ENCODE measurements at places on chromosomes 1 and 21.
A peak's percentile ranks its signal among the peaks of the same experiment; 100 is the strongest.

- DNase-seq = no peak
Measured at GRCh38 chr1:8586438-8586837, 231.0 kb downstream of the RERE start.

DNA sequence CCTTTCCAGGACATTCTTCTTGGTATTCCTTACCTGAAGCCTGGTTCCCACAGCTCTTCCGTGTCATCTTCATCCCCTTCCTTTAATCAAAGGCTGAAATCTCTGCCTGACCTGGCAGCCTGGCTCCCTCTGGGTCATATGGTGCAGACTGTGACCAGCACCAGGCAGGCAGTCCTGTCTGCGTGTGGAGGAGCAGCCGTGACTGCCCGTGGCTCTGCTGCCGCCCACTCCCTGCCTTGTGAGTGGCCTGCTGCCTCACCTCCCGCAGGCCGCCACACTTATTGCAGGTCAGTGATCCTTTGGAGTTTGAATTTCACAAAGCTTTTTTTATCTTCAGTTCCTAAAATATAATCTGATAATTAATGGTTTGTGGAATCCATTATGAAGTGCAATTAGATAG lies 36.2 kb upstream of the EPHA8 start:
- DNase-seq = no peak

- DNase-seq = peak; percentile 30
Measured at GRCh38 chr1:11730429-11730891, 5.5 kb upstream of the AGTRAP start.

GRCh38 chr1:193143285-193143684 lies 21.5 kb downstream of the CDC73 start:
- no peak for DNase-seq

DNA sequence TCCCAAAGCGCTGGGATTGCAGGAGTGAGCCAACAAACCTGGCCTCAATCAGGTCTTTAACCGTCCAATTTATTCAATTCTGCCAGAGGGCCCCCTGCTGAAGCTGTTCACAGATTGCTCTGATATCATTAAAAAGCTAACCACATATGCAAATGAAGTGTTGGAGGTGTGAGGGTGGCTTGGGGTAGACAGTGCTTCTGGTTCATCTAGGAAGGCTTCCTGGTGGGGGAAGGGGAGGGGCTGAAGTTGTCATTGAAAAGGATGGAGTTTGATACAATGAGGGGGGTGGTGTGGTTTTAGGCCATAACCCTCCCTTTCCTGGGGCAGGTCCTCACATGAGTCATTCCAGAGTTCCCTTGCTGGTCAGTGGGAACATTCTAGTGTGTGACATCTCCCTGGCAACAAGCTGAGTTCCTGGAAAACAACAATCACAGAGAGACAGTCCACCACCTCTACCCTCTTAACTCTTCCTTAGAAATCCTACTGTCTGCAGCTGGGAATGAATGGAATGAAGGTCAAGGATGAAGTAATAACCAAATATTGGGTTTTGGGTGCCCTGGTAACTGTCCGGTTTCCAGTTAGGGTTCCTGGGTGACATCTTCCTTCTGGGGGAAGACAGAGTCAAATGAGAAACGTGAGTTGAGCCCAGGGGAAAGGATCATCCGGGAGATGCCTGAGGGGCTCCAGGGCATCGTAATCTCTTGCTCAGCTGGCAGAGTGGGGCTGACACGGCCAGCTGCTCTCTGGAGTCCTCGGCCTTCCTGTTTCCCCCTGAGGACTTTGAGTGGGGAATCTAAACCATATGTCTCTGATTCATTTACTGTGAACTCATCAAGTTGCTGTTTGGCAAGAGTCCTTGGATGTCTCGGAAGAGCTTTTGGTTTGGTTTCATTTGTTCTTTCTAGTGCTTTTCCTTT lies 32.2 kb downstream of the BATF3 start:
- DNase-seq = no peak

DNA sequence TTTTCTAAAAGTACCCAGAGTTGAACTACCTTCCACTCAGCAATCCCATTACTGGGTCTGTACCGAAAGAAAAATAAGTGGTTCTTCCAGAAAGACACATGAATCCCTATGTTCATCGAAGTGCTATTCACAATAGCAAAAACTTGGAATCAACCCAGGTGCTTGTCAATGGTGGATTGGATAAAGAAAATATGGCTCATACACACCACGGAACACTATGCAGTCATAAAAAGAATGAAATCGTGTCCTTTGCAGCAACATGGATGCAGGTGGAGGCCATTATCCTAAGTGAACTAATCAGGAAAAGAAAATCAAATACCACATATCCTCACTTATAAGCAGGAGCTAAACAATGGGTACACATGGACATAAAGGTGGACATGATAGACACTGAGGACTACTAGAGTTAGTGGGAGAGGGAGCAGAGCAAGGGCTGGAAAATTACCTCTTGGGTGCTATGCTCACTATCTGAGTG lies 32.9 kb upstream of the JUN start:
- no peak for DNase-seq

DNA sequence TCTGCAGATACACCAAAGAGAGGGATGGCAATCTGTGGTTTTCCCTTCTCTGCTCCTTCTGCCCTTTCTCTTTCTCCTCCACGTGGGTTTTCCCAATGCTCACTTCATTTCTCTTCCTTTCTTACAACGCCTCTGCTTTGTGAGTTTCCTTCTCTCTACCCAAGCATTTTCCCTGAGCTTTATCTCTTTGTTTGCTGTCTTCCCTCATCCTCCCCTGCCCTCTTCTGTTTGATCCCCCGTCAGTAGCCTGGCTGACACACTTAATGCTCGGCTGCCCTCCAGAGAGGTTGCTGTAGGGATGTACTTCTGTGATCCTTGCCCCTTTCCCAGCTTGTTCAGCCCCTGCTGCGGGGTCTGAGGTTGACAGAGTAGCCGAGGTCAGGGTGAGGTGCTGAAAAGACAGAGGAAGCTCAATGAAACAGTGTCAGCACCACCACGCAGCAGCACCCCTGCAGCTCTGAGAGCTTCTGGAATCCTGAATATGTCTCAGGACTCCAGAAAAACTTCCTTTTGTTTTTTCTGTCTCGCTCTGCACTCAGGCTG lies 6.0 kb downstream of the EDARADD start:
- DNase-seq = no peak

DNA sequence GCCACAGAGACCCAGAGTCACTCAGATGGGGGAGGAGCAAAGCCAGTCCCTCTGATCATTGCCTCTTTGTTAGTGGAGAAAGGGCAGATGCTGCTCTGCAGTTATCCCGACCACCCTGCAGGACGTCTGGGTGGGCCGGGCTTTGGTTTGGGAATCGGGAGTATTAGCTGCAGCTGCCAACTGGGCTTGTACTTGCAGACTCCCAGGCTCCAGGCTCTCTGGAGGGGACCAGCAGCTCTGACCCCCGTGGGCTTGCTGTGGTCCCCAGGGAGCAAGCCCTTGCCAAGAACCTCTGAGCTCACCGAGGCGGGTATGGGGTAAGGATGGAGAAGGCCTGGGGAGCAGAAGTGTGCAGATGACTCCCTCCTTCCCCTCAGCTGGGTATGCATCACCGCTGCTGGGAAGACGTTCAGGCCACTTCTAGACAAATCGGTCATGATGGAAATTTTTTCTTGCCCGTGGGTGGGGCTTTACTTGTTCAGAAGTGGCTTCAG lies 21.6 kb downstream of the MAPKAPK2 start:
- no peak for DNase-seq

- no peak for DNase-seq
Measured at GRCh38 chr1:193676996-193677549, 490.7 kb upstream of the B3GALT2 start.

DNA sequence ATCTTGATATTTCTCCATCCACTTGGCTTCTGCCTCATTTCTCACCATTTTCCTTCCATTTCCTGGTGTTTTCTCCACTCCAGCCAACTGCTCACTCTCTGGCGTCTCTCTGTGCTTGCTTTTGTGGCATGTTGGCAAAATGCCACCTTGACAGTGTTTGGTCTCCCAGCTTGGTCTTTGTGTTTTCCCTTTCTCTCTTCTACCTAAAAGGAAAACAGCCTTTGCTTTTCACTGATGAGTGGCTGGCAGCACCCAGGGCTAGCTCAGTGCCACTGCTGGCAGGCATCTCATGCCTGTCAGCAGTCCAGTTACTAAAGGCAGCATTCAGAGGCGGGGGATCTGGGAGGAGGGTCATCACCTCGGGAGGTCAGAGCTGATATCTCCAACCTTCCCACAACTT lies 55.3 kb upstream of the DSCAM start:
- DNase-seq = no peak

DNA sequence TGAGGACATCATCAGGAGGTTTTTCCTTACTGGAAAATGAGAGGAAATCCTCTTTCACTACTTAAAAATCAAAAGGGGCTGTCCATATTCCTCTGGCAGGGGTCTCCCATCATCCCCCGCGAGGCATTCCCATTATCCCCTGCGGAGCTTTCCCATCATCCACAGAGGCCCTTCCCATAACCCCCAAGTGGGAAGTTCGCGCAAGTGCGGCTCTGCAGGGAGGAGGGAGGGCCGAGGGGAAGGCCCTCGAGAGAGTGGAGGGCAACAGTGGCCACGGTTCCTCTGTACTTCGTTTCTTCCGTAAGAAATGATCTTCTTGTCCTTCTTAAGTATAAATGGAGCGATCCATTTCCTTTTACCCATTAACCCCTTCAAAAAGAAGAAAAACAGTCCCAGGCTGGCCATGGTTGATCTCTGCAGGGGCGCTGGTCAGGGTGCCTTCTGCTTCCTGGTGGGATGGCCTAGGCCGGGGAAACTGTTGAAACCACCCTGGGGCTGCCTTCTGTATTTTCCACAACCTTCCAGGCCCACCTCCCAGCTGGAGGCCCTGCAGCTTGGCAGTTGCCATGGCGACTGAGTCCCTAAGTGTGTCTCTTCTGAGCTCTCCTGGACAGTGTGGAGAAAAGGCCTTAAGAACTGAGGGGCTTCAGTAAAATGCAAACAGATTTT lies 3.6 kb upstream of the RSPH1 start:
- no peak for DNase-seq

DNA sequence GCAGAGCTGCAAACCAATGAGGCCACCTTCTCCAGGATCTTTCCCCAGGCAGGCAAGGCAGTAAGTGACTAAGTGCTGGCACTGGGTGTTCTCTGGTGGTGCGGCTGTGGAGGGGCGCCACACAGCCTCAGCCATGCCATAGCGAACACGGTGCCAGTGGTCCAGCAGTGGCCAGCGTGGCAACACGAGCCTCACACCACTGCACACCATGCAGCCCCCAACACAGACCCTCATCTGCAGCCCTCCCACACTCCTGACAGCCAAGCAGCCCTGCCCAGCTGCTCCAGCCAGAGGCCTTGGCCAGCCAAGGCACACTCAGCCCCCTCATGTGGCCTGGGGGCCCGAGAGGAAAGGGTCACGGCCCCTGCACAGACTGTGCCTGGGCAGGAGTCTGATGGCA lies 3.0 kb downstream of the INTS11 start:
- no peak for DNase-seq

GRCh38 chr1:68142036-68142435 lies 90.3 kb downstream of the WLS start:
- DNase-seq = no peak

- DNase-seq = no peak
Measured at GRCh38 chr21:43808367-43808766, 19.0 kb downstream of the RRP1 start.

- DNase-seq = no peak
Measured at GRCh38 chr1:203517426-203518110, 23.6 kb downstream of the OPTC start.

- DNase-seq = no peak
Measured at GRCh38 chr1:235784950-235785349, 81.8 kb downstream of the LYST start.
